Activated CD4-positive, alpha-beta T cell treated with anti-CD3 and anti-CD28 coated beads for 4 hours (primary cell): ENCODE measurements at places on chromosomes 4 and X.

DNA sequence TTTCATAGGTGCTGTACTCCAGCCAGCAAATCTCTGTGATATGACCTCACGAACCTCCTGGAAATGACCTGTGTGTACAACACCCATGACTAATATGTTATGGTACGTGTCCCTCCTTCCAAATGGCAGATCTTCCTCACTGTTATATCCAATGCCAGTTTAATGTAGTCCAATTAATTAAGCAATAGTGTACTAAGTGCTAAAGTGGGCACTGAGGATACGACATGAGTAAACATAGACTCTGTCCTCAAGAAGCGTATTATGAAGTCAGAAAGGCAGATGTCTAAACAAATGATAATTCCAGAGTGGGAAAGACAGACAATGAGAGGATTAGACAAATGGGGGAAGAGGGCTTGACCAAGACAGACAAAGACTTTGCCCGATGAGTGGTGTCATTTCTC lies 33.9 kb downstream of the GPRIN3 start:
- DNase-seq: no peak

DNA sequence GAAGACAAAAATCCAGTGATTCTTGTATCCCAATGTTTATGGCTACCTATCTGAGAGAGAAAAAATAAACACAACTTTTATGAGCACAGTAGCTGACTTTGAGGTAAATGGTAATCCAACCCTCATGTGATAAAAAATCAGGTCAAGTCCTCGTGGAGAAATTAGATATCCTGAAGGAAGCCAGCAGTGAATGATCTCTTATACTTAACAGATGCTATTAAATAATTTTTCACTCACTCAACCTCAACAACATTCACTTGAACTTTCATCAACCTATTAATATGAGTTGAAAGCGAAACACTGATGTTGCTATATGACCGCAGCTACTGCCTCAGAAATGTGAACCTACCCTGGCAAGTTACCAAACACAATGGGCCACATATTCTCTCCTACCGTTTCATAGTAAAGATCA lies 105.4 kb downstream of the GPC3 start:
- DNase-seq: no peak

- DNase-seq: no peak
Measured at GRCh38 chrX:41868392-41868977, 54.9 kb downstream of the CASK start.

DNA sequence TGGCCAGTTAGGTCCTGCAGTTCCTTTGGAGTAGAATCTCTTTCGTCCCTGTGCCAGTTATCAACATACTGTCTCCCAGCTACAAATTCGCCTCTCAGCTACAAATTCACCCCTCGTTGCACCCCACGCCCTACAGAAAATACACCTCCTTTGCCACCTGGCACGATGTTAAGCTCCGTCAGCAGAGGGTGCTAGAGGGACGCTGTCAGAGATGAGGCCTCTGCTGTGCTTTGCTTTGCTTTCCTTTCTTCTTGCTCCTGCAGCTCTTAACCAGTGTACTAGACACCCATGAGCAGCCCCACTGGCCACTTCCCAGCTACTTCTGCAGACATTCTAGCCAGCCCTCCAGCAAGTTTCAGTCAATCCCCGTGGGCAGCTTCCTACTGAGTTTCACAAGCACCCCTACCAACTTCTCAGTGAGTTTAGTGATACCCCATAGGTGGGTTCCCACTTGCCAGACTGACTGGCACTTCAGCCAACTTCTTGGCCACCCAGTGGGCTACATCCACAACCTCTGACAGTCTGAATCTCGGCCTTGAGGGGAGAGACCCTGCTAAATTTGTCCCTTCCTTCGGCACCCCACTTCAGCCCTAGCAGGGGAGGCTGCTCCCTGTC lies 21.8 kb downstream of the HAUS3 start:
- DNase-seq: peak; percentile 86

- DNase-seq: no peak
Measured at GRCh38 chrX:427812-428725, 41.4 kb upstream of the PPP2R3B start.

DNA sequence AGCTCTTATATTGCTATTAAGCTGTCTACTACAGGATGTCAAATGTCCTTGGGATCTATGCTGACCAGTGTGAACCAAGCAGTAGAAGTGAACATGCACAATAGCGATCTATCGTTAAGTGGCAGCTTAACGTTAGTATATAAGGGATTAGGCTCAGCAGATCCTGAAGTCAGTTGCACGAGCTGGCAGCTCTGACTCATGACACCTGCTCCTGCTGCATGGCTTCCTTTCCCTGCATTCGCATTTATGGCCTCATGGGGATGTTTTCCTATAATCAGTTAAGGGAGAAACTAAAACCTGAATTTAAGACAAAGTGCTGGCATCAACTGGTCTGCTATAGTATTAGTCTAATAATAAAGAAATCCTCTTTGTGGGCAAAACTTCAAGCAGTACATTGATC lies 12.7 kb upstream of the MCUB start:
- no peak for DNase-seq

DNA sequence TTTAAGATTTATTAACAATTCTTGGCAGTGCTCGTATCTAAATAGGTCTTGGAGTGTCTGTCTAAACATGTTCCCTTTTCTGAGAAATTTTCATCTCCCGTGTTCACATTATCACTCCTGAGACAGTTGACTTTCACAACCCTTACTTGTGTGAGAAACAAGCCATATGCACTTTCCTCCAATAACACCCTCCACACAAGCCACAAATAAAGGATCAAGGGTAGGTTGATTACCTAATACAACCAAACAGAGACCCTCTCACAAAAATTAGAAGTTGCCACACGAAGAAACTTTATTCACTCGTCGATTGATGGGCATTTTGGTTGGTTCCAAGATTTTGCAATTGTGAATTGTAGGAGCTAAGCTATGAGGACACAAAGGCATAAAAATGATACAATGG lies 763.9 kb downstream of the TRAM1L1 start:
- no peak for DNase-seq

- no peak for DNase-seq
Measured at GRCh38 chr4:472881-473569, 25.9 kb downstream of the ZNF721 start.

DNA sequence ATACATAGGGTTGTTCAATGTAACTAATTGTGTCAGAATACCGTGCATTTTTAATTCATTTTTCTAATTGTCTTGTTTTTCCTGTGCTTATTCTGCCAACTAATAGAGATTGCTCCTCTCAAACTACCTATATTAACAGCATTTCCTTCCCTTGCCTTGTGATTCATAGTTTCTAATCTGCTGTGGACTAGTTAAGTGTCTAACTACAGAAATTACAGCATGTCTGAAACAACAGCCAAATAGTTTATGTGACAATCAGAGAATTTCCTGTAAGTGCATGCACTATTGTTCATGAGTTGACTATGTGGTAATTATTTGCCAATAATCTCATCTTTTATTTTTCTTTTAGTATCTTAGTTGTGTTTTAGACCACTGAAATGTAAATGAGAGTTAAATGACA lies 4.1 kb upstream of the SEC24B start:
- no peak for DNase-seq

- no peak for DNase-seq
Measured at GRCh38 chrX:38018766-38019425, 12.5 kb downstream of the SYTL5 start.

GRCh38 chrX:125150231-125150630 lies 169.4 kb upstream of the TEX13C start:
- no peak for DNase-seq

GRCh38 chr4:6178757-6179156 lies 21.6 kb downstream of the JAKMIP1 start:
- no peak for DNase-seq

GRCh38 chr4:111797455-111798163 lies 347.6 kb upstream of the FAM241A start:
- DNase-seq: no peak

GRCh38 chr4:108834835-108835384 lies 72.1 kb upstream of the ETNPPL start:
- no peak for DNase-seq

- no peak for DNase-seq
Measured at GRCh38 chr4:150248181-150248580, 169.9 kb downstream of the DCLK2 start.

DNA sequence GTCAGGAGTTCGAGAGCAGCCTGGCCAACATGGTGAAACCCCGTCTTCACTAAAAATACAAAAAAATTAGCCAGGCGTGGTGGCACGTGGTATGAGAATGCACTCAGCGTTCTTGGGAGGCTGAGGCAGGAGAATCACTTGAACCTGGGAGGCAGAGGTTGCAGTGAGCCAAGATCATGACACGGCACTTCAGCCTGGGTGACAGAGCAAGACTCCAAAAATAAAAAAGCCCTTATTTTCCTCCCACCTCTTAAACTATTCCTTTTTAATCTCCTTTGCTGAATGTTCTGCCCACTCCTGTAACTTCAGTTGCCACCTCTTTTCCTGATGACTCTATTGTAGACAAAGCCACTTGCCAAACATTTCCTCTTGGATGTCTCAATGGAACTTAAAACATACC lies 72.6 kb downstream of the TAF1 start:
- DNase-seq: no peak

- no peak for DNase-seq
Measured at GRCh38 chrX:154029439-154029838, 9.7 kb upstream of the IRAK1 start.

DNA sequence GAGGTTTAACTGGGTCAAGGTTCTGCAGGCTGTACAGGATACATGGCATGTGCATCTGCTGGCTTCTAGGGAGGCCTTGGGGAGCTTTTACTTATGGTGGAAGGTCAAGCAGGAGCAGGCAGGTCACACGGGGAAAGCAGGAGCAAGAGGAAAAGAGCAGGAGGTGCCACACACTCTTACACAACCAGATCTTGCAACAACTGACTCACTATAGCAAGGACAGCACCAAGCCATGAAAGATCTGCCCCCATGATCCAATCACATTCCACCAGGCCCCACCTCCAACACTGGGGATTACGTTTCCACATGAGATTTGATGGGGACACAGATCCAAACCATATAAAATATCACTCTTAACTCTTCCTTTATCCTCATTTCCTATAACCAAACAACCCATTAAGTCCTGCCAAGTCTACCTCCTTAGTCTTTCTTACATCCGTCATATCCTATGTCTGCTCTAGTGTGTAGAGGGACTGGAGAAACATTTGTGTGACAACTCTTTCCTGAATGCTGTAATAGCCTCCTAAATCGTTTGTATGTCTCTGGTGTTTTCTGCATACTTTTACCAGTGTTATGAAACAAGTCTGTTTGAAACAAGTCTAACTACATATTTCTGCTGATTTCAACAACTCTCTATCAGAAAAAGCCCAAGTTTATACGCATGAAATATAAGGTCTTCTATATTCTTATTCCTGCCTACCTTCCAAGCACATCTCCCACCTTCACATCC lies 8.3 kb upstream of the RAP2C start:
- no peak for DNase-seq

DNA sequence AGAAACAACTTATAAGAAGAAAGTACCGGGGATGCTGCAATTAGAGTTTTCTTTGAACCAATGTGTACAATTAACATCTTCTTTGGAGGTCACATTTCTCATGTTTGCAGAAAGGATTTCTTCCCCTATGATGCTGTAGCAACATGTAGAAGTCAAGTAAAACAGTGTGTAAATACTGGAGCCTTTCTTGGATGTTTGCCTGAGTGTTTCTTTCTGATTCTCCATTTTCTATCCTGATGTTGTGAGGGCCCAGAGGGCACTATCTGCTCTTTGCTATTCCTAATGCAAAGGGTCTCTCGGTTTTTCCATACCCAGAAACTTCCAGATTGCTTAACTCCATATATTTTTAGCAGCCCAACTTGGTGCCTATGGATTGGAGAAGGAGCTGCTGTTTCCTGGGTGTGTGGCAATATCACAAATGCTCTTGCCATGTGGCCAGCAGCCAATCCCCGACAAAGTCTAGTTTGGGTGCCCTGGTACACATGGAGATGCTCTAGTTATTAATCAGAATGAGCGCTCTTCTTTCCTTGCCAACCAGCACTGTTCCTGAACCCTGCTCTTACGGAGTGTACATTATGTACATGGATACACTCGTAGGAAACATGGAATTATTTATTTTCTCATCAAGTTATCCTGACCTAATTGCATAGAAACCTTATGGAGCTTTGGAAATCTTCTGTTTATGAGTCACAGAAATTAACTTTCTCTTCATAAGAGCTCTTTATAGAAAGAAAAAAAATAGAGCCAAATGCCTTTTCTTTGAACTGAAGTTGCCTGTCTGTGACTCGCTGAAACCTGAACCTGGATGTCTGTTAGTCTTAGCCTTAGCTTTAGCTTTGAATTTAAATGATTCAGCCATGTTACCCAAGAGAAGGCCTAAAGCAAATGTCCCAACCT lies 67.0 kb upstream of the GPC4 start:
- DNase-seq: no peak

GRCh38 chr4:101184668-101185067 lies 162.7 kb downstream of the PPP3CA start:
- DNase-seq: no peak

DNA sequence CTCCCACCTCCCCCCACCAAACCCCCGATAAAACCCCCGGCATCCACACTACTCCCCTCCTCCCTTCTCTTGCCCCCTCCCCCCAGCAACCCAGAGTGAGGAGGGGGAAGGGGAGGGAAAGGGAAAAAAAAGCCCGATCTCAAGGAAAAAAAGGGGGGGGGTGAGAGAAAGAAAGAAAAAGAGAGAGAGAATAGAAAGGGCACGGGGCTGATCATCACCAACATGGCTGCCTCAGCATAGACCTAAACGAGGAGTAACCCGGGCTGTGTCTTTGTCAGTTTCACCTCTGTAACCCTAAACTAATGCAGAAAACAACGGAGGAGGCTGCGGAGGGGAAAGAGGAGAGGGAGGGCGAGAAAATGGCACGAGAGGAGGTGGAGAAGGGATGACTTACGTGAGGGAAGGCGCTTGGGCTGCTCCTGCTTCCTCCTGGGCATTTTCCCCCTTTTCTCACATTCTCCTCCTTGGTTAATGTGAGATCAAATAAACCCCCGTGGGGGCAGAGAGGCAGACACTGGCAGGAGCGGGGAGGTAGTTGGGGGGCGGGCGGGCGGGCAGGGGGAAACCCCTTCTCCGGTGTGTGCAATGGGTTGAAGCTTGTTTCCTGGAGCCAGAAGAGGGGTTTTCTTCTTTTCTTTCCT lies 532 bp downstream of the ZNF827 start:
- peak; percentile 46 for DNase-seq
